ENCODE measurements at places on chromosomes 1 and 21. TPM values are rescaled to one million over a fixed set of nuclear protein-coding genes. Genes with fewer than 3 reads are reported as not detected.

GRCh38 chr1:173476197-173476664 is 904 bp upstream of the PRDX6 start:
- DNase-seq, result no peak

DNA sequence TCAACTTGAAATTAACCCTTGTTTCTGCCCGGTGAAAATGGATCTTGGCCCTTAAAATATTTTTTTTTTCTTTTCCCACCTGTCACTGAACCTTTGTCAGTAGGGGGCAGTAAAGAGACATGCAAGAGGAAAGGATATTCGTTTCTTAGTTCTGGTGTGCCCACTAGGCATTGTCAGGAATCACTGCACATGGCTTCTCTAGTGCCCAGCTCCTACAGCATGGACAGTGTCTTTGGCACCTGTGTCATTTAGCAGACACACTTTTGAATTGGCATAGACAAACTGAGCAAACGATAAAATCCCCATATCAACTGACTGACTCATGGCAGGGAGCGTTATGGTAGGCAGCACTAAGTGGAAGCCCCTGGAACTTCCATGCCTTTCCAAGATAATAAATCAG is 1048.1 kb downstream of the BRINP3 start:
- DNase-seq, result no peak

DNA sequence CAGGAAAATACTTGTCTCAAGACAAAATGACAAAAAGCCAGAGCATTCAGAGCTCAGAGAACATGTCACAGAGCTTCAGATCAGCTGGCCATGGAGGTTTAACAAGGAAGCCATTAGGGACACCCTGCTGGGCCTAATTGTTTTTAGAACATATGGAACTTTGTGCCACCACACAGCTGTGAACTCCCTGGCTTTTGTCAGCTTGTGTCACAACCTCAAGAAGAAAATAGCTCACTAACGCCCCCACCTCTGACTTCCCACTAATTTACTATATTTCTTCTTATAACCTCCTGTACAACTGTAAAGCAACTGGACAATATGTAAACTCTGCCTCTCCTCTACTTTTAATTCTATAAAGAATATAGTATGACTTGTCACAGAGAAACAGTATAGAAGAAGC is 21.0 kb upstream of the TDRD10 start:
- no peak for DNase-seq

DNA sequence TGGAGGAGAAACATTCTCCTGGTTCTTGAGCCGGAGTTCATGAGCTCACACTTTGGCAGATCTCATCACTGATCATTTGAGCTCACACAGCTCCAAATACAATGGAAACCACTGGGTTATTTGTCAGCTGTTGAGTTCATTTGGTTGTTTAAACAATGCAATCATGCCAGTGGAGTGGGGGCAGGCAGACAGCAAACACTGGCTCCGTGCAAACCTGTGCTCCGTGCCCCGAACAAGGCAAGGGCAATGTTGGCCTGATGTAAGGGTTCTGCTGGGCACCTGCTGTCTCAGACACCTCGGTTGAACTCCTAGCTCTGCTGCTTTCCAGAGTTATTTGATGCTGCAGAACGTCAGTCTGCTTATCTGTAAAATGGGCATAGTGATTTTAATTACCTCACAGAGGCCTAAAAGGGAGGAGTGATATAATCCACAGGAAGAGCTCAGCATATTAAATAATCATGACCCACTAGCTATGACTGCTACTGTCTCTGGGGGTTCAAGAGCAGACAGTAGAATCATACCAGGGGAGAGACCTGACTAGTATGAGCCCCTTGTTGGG is 20.0 kb upstream of the CLIC6 start:
- DNase-seq, result no peak

DNA sequence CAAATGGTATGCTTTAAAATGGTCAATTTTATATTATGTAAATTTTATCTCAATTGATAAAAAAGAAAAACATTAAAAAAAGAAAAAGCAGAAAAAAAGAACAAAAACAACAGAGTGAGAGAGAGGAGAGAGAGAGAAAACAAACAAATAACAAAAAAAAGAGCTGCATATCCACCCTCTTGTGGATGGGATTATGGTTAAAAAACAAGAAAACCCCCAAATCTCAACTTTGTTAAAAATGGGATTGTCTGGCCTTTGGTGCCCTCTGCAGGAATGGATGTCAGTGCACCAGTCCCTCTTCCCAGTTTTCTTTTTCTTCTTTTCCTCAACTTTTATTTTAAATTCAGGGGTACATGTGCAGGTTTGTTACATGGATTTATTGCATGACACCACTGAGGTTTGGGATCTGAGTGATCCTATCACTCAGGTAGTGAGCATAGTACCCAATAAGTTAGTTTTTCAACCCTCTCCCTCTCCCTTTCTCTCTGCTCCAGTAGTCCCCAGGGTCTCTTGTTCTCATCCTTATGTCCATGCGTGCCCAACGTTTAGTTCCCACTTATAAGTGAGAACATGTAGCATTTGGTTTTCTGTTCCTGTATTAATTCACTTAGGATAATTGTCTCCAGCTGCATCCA is 28.1 kb downstream of the RNF187 start:
- no peak for DNase-seq

DNA sequence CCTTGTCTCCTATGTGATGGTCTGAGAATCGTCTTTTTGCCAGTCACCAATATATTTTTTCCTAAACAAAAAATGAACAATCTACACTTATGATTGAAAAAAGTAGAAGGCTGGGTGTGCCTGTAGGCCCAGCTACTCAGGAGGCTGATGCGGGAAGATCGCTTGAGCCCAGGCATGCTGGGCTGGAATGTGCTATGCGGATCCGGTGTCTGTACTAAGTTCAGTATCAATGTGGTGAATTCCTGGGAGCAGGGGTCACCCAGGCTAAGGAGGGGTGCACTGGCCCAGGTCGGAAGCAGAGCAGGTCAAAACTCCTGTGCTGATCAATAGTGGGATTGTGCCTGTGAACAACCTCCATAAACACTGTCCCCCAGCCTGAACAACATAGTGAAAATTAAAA is 25.7 kb upstream of the C1orf198 start:
- DNase-seq, result no peak

GRCh38 chr1:184163674-184164465 is 112.3 kb downstream of the TSEN15 start:
- DNase-seq, result no peak

DNA sequence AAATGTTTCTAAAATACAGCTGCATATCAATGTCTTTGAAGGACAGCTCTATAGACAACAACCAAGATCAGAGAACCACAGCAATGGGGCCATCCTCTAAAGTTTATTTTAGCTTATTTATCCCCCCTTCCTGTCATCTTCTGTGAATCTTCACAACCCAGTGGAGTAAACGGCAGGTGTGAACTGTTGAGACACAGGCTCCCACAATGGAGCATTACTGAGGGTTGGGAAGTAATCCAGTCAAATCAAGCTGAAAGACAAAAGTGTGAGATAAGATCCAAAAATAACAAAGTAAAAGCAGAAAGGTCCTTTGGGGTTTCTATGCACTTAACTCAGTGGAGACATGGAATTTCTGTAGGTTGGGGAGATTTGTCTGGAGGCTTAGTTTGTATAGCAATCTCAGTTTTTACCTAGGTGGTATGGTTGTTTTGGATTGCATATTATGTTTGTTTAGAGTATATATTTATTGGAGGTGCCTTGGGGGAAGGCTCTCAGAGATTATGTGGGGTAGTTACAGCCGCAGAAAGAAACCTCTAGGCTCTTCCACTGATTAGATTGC is 286.9 kb upstream of the ADGRL2 start:
- no peak for DNase-seq

- DNase-seq, result no peak
These were observed 320.1 kb upstream of the FMN2 start for GRCh38 chr1:239771550-239771949.

- DNase-seq, result no peak
These were observed 55.9 kb downstream of the NEK7 start for GRCh38 chr1:198212675-198213074.

DNA sequence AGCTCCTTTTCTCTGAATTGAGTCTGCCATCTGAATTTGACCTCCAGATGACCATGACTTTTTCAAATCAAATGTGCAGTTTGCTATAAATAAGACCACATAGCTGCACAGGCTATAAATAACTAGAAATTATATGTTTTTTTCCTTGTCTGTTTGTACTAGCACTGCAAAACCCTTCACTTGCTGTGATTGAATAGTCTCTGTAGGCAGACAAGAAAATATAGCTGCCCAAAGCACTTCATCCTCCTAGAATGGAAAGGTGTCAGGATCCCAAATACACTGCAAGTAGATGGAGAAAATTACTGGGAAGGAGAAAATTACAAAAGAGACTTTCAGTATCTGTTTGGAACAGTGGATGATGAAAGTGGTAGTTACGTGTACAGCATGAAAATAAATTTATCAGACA is 175.8 kb downstream of the APP start:
- DNase-seq, result no peak

DNA sequence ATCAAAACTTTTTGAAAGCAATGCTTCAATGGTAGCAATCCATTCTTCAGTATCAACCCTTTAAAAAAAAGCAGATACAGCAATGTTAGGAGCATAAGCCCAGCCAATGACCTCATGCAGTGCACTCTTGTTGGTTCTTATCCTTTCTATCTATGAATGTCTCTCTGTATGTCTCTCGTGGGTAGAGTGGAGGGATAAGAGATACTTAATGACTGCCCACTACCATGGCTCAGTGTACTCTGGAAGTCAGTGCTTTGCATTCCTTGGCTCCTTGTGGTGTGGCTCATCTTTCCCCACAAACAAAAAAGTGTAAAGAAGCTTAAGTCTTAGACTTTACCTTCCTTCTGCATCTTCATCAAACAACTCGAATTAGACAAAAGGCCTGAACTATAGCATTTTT is 50.3 kb downstream of the PCSK9 start:
- no peak for DNase-seq

- DNase-seq, result no peak
These were observed 18.0 kb upstream of the BTG2 start for GRCh38 chr1:203287109-203287893.

GRCh38 chr1:218079820-218080219 is 205.3 kb upstream of the RRP15 start:
- no peak for DNase-seq

DNA sequence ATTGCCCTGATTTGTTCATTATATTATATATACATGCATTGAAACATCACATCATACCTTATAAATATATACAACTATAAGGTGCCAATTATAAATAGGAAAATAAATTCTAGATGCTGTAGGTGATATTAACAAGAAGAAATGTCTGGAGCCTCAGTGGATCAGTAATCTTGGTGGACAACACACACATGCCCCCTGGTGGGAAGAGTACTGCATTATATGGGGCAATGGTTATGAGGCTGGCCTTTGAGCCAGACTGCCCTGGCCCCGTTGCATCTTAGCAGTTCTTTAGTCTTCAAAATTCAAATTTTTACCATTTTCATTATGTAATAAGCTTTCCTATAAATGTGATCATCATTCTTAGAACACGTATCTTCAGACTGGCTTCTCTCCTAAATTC is 335.0 kb upstream of the GREM2 start:
- DNase-seq, result no peak

- DNase-seq, result no peak
These were observed 887.1 kb downstream of the LRRIQ3 start for GRCh38 chr1:73310797-73311381.

GRCh38 chr1:202237052-202237451 is 43.5 kb downstream of the LGR6 start:
- peak; percentile 71 for DNase-seq

The LCE2C gene
- not detected for total RNA-seq

The LAMC1 gene
- total RNA-seq, result 121 TPM

The KPRP gene
- not detected for total RNA-seq

The TCHH gene
- total RNA-seq, result not detected

The RIMKLA gene
- 0.35 TPM for total RNA-seq

The LHX4 gene
- 0.28 TPM for total RNA-seq

The KIF21B gene
- 3.7 TPM for total RNA-seq

All from PC-9 (cell line).